Stimulated activated CD4-positive, alpha-beta T cell treated with anti-CD3 and anti-CD28 coated beads, Interleukin-2, amount 100 ng/mL, for 4 hours (primary cell): ENCODE measurements at places on chromosomes 6 and 20.

DNA sequence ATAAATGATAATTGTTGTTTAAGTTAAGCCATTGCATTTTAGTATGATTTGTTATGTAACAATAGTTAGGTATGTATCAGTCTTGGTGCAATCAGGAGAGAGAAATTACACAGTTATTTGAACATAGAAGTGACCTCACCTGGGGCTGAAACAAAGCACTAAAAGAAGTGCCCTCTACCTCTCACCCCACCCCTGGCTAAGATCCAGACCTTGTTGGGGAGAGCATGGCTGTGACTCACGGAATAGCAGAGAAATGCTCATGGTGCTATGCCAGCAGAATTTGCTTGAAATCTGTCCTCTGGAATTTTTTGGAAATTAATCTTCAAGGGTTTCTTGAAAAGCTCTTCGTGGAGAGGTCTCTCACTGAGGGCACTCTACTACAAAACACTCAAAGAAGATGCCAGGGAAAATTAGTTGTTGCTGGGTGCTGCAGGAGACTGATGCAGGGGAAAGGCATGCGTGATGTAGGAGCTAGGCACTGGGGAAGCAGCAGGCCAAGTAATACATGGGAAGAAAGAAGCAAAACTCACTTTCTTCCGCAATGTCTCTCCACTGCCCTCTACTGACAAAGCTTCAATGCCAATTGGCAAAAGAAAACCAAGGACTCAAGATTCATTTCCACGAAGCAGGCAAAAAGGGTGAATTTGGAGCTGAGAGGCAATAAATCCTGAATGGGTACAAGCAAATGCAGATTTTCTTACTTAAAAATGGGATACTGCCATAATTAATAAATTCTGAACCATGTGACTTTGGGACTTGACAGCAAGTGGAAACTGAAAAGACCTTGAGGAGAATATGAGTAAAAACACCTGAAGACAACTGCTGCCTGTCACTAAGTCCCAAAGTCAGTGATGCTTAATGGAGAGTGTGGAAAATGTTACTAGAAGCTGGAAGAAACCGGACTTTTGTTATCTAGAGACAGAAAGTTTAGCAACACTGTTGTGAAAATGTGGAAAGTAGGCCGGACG lies 136.3 kb upstream of the ZNF184 start:
- no peak for DNase-seq

DNA sequence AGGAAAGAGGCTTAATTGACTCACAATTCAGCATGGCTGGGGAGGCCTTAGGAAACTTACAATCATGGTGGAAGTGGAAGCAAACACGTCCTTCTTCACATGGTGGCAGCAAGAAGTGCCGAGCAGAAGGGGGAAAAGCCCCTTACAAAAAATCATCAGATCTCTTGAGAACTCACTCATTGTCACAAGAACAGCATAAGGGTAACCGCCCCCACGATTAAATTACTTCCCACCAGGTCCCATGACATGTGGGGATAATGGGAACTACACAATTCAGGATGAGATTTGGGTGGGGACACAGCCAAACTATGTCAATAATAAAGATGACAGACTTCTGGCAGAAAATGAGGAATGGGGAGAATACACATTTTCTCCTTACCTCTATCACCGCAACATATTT lies 20.5 kb upstream of the OCSTAMP start:
- DNase-seq, result no peak

GRCh38 chr20:58150772-58151171 lies 77.7 kb downstream of the ANKRD60 start:
- no peak for DNase-seq

DNA sequence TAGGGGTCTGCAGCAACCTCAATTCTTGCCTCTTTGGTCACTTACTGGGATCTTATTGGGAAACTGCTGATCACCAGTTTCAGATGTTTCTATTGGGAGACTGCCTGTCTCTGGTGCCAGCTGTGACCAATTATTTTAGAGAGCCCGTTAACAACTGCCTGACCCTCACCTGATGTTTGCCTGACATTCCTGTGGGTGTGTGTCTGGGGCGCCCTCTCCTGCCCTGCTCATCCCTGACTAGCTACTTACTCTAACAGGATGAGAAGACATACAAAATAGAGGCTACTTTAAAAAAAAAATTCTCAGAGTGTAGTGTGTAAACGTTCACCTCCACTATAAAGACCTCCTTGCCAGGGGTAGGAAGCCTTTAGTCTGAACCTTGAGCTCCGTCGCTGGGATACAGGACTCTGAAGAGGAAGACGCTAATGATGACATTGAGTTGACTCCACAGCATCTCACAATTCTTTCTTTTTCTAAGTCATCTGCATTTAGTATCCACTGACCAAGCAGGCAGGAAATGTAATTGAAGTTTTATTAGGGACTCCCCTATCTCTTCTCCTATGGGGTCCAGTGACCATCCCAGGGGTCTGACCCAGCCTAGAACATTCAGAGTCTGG lies 54.6 kb upstream of the DDR1 start:
- no peak for DNase-seq

DNA sequence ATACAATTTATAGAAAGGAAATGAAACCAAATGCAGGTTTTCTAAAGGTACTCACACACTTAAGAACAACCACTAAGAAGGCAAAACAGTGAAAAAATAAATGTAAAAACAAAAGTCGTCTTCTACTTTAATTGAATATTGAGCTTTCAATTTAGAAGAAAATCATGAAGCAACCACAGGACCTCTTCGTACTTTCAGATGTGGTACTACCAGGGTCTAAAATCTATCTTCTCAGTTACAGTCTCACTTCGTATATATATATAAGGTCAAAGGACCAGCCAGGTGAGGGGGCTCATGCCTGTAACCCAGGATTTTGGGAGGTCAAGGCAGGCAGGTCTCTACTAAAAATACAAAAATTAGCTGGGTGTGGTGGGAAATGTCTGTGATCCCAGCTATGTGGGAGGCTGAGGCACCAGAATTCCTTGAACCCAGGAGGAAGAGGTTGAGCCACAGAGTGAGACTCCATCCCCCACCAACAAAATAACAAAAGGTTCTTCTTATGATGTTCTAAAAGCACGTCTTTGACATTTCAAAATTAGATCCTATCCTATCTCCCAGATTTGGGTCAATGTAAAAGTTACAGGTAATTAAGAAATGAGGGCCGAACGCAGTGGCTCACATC lies 12.5 kb downstream of the ROMO1 start:
- no peak for DNase-seq

- DNase-seq, result no peak
These were observed 80.8 kb downstream of the KHDC1L start for GRCh38 chr6:73144516-73144915.

DNA sequence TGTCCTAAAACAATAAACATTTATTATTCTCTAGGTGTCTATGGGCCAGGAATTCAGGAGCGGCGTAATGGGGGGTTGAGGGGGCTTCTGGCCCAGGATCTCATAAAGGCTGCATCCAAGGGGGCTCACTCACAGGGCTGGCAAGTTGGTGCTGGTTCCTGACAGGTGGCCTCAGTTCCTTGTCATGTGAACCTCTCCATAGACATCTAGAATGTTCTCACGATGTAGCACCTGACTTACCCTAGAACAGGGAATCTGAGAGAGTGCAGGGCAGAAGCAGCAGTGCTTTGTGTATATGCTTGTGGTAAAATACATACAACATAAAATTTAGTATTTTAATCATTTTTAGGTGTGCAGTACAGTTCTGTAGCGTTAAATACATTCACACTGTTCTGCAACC lies 57.1 kb downstream of the PHF20 start:
- no peak for DNase-seq

GRCh38 chr6:27176523-27177484 lies 70.7 kb upstream of the PRSS16 start:
- peak; percentile 54 for DNase-seq

DNA sequence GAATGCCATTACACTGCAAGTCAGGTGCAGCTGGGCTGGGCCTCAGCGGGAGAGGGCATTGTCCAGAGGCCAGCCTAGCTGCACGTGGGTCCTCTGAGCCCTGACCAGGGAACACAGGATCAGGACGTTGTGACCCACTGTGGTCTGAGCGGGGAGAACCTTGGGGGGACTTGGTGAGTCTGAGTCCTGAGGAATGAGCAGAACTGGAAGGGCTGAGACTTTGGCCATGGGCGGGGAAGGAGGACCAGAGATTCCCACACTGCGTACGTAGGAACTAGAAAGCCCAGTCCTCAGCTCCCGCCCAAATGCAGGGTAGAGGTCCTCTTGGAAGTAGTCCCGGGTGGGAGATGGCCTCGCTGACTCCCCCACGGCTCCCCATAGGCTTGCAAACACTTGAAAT lies 42.5 kb downstream of the GABRR2 start:
- no peak for DNase-seq
